ENCODE measurements at places on chromosomes 11 and 22. TPM values are rescaled to one million over a fixed set of nuclear protein-coding genes. Genes with fewer than 3 reads are reported as not detected.
A peak's percentile ranks its signal among the peaks of the same experiment; 100 is the strongest.

The APOL3 gene
- total RNA-seq = 160 TPM

GRCh38 chr11:35593143-35593542 lies 25.1 kb upstream of the FJX1 start:
- no peak overlapping the region for H3K27ac ChIP-seq

GRCh38 chr22:35589071-35589755 lies 27.9 kb downstream of the MB start:
- no peaks in the 10 kb centered on the region for H3K36me3 ChIP-seq
- peaks cover 6% of the 10 kb centered on the region for H3K27me3 ChIP-seq
- H3K27ac ChIP-seq = no peak overlapping the region

The TRIM51 gene
- total RNA-seq = not detected

- peaks cover 18% of the 10 kb centered on the region for H3K27me3 ChIP-seq
- no peaks in the 10 kb centered on the region for H3K36me3 ChIP-seq
- H3K27ac ChIP-seq = no peak overlapping the region
- no peak for DNase-seq
- H3K4me1 ChIP-seq = no peaks in the 10 kb centered on the region
Observed at GRCh38 chr11:7949934-7950333, 8.4 kb upstream of the OR10A3 start.

- peaks cover 24% of the 10 kb centered on the region for H3K4me1 ChIP-seq
- H3K27ac ChIP-seq = peak overlapping the region; percentile 91
- peak overlapping the region; percentile 94 for H3K4me3 ChIP-seq
- H3K27me3 ChIP-seq = no peaks in the 10 kb centered on the region
Observed at GRCh38 chr11:77993902-77994301, 566 bp downstream of the INTS4 start.

The POU2AF1 gene
- total RNA-seq = 2.9 TPM

The MS4A6A gene
- not detected for total RNA-seq

The HSPB2 gene
- not detected for total RNA-seq

- peaks cover 5% of the 10 kb centered on the region for H3K36me3 ChIP-seq
- no peak for DNase-seq
- H3K4me3 ChIP-seq = no peak overlapping the region
- no peaks in the 10 kb centered on the region for H3K27me3 ChIP-seq
Observed at GRCh38 chr11:74175920-74176319, 4.8 kb downstream of the PPME1 start.

DNA sequence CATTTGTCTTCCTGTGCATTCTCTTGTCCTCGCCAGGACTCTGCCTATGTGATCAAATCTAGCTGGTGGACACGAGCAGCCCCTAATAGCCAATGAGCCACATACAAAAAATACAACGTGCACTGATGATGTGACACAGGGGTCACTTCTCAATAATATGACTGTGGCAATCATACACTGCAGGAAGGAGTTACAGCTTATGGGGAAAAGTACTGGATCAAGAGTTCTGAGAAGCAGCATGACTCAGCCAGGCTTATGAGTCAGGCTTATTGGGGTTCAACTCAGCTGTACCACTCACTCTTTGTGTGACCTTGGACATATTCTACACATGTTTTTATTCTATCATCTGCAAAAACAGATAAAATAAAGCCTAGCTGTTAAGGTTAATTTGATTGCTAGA lies 889.4 kb upstream of the TENM4 start:
- no peaks in the 10 kb centered on the region for H3K4me1 ChIP-seq
- H3K27ac ChIP-seq = no peak overlapping the region
- DNase-seq = no peak
